Liver (tissue), 10 donors: ENCODE measurements at places on chromosomes 6 and 20. TPM values are rescaled to one million over a fixed set of nuclear protein-coding genes. Genes with fewer than 3 reads are reported as not detected.

DNA sequence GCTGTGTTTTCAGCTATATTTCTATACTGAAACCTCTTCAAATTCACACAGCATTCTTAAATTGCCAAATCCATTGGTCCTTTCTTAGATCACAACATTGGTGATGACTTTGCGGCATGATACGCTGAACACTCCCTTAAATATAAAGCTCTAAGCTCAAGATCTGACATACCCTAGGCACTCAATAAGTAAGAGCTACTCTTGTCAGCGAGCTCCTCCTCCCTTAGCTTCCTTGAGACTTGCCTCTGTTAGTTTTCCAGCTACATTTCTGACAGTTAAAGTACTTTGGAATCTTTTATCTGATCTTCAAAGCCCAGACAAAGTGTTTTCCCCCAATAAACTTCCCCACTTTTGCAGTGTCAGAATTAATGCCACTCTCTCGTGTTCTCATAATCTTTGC lies 117.0 kb downstream of the HIVEP2 start:
- no peak for DNase-seq

DNA sequence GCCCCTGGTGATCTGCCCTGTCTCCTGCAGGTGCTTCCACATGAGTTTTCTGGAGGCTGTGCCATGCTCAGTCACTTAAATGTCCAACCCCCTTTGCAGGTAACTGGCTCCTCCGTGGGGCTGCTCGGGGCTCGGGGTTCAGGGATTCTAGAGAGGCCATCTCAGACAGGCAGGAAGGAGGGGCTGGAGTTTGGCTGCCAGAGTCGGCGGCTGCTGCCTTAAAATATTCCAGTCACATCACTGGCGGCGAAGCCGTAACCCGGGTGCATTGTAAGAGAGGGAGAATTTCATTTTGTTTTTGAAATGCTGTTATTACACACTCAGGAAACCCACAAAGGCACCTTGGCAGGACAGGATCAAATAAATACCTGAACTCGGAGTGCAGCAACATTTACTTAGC lies 212.9 kb upstream of the PMEPA1 start:
- DNase-seq: no peak

DNA sequence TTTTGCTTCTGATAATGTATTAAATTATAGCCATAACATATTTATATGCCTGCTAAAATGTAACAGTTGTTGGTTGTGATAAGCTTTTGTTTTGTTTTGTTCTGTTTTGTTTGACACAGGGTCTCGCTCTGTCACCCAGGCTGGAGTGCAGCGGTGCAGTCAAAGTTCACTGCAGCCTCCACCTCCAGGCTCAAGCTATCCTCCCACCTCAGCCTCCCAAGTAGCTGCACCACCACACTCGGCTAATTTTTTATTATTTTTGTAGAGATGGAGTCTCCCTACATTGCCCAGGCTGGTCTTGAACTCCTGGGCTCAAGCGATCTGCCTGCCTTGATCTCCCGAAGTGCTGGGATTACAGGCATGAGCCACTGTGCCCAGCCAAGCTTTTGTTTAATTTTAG lies 157.8 kb downstream of the ARID1B start:
- no peak for DNase-seq

DNA sequence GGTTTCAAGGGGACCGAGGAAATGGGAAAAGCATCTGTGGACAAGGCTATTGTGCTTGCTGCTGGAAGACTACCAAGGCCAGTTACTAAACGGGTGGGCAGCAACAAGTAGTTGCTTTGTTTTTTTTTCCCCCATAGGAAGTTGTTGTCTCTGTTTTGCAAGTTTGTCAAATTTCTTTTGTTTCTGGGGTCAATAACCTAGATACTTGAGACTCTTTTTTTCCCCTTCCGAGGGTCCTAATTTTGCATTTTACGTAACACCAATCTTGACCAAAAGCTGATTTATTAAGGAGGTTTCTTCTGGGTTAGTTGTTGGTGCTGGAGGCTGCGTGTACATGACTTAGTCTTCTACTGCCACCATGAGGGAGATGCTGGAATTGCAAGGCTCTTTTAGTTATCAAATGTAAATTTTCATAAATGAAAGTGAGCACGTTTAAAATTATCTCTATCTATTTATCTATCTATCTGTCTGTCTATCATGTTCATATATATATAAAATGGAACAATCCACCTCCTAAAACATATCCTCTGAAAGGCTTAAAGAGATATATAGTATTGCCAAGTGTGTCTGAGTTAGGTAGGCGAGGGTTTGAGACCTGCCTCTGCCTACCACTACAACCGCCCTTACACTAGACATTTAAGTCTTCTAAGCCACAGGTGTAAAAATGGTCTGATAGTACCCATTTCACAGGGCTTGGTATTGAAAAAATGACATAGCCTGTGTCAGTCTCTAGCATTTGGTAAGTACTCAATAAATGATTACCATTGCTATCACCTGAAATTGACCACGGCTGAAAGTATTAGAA lies 60.2 kb downstream of the GCLC start:
- DNase-seq: peak; percentile 74

DNA sequence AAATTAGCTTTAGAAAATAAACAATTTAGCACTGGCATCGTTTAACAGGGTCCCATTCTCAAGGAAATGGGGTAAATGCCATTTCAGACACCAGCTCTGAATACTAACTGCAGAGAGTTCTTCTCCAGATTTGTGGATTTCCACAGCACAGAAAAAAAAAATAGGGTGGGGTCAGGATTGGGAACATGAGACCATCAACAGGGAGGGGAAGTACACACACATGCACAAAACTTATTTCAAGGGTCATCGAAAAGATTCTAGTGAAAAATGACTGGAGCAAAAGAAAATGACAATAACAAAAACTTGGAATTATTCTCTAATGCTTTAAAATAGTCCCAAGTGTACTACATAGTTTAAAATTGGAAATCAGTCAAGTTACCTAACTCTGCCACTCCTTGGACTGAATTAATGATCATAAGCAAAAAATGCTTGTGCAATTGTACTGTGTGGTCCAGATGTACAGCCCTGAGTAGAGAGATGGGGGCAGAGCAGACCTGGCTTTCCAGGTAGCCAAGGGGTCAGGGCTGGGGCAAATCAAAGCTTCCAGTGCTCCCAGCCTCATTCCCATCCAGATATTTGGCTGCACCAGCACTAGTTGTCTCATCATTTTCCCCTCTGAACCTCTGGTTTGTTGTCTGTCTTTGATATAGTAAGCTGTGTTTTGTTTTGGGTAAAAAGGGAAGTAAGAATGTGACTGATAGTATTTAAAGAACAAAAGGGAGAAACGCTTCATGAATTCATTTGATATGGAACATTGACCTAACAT lies 152.4 kb downstream of the SOBP start:
- DNase-seq: no peak

DNA sequence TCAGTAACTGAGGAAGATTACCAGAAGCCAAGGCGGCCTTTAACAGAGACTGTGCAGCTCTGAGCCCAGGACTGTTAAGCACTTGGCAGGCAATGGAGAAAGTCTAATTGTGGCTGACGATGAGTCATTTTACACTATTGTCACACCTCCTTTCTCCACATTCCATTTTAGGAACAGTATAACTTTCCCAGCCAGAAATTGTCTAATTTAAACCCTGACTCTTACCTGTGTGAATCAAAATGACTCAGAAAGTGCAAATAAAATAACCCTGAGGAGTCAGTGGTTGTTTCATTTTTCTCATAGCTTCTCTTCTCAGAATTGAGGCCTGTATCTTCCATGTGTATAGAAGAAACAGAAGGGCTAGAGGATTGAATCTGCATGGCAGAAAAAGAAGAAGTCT lies 40.0 kb upstream of the OPN5 start:
- DNase-seq: no peak

GRCh38 chr20:34948030-34948429 lies 7.6 kb downstream of the GSS start:
- DNase-seq: no peak

DNA sequence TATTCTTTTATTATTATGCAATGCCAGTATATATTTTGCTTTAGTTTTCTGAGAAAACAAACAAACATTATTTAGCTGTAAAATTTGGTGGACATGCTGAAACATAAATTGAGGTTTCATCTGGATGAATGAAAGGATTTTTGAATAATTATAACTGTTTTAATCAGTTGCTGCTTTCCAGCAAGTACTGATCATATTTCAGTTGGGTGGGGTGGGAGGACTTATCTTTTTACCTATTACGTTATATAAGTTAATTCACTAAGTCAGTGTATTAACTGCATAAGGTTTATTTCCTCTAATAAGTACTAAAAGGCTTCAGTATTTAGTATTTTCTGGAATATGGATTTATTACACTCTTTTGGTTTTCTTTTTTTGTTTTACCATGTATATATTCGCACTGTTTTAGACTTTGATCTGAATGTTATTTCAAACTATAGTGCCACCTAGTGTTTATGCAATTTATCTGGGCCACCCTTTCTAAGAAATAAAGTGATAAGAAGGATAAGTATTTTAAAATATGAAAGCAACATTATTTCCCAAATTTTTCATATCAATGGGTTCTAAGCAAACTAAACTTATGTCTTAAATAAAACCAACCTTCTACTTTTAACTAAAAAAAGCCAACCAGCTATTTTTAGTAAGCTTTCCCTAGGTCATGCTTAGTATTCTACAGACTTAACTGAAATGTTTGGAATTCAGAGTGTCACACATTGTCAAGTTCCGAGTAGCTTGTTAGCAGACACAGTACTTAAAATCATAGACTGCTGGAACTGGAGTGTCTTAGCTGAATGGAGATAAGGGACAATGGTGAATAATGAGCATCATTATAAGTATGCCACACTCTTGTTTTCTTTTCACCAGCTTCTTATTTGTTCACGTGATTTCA lies 105.4 kb upstream of the MCHR2 start:
- DNase-seq: no peak

GRCh38 chr6:143596866-143597265 lies 80.9 kb upstream of the PHACTR2 start:
- no peak for DNase-seq

Gene SLC44A4
- total RNA-seq: 2.4 TPM

Gene BPI
- total RNA-seq: 0.08 TPM

Gene HSPA1L
- total RNA-seq: 0.79 TPM

Gene BTNL2
- not detected for total RNA-seq

Gene RNF114
- total RNA-seq: 87.9 TPM
